ENCODE measurements at places on chromosomes 1 and 21. TPM values are rescaled to one million over a fixed set of nuclear protein-coding genes. Genes with fewer than 3 reads are reported as not detected.

The OLIG2 gene
- total RNA-seq = not detected

The TUT4 gene
- total RNA-seq = 12.8 TPM

The CLDN17 gene
- not detected for total RNA-seq

The GCSAML gene
- total RNA-seq = not detected

The RAD54L gene
- 2.9 TPM for total RNA-seq

The NEK2 gene
- total RNA-seq = 15.0 TPM

The OR2L5 gene
- total RNA-seq = not detected

The DENND2D gene
- 3.5 TPM for total RNA-seq

The DSCAM gene
- total RNA-seq = under 0.01 TPM

The LDLRAD1 gene
- not detected for total RNA-seq

The TNNI3K gene
- not detected for total RNA-seq

The SH3BGR gene
- 4.3 TPM for total RNA-seq

The CYB5RL gene
- total RNA-seq = 4.4 TPM

The ZBTB8B gene
- total RNA-seq = not detected

The AADACL4 gene
- not detected for total RNA-seq

The ANGPTL3 gene
- not detected for total RNA-seq

The FAM131C gene
- not detected for total RNA-seq

The PLA2G2A gene
- total RNA-seq = not detected

The THEM5 gene
- total RNA-seq = not detected

The POMGNT1 gene
- 25.8 TPM for total RNA-seq

All from epithelial cell of alveolus of lung (primary cell).